ENCODE measurements at places on chromosomes 2 and 18.
A peak's percentile ranks its signal among the peaks of the same experiment; 100 is the strongest.

- DNase-seq = no peak
Measured at GRCh38 chr2:156797832-156798231, 361.7 kb downstream of the GPD2 start.

- DNase-seq = no peak
Measured at GRCh38 chr2:23916727-23917405, 10.1 kb downstream of the ATAD2B start.

DNA sequence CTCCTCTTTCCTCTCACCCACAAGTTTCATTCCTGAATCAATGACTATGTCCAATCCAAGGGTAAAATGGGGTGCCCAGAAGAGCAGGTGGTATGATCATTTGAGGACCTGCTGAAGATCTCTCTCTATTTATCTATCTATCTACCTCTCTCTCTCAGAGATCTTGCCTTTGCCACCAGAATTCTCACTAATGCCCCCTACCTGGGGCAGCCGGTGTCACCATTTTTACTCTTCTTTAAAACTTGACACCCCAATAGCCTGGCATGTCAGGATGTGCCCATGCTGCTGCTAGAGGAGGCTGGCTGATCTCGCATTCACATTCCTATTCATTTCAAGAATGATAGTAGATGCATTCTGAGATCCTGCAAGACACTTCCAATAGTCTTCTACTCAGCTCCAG is 24.3 kb upstream of the RPIA start:
- no peak for DNase-seq

DNA sequence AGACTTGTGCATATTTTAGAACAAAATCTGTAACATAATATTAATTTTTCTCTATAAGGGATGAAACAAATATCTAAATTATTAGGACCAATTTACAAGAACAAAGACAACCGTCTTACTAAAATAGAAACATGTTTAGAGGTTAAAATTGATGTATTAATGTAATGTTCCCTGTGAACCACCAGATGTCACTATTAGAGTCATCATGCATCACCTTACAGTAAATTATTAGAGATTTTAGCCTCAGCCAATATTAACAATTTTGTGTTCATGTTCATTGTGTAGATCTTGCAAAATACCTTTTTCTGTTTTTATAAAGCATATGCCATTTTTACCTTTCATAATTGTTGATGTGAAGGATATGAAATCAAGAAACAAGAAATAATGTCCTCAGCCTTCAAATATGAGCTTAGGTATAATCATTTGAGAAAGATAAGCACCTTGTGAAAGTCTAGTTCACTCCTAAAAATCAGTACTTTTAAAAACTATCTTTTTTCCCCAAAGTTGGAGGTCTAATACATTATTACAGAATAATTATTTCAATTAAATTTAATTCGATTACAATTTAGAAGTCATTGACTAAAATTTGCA is 344.3 kb upstream of the KCNH7 start:
- no peak for DNase-seq

DNA sequence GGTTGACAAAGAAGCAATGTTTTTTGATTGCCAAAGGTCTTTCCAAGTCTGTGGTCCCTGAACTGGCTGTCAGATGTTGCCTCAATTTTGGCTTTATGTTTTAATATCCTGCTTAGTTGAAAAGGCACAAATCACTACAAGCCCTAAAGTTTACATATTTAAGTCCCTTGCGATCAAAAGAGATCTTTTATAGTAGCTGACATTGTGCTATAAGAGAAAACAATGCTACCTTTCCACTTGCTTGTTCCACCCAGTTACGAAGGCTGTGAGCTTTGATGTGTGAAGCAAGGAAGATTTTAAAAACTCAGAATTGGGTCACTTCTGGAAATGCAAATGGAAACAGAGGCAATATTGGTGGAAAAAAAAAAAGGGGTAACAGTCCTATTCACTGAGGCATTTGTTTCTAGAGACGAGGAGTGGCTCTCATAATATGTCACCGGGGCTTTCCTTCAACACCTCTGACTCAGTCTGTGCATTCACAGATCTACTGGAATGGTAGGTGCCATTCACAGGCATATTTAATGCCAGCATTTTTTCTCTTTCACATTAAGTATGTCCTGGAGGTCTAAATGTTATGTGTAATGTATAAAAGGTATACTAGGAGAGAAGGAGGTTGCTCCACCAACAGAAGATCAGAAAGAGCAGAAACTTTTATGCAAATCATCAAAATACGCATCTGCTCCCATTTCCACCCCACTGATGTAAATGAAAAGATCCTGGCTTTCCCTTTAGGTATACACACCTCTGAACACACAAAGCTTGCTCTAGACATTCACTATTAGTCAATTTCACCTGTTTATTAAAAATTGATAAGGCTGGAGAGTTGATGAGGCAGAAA is 91.8 kb downstream of the TGIF1 start:
- DNase-seq = no peak

- no peak for DNase-seq
Measured at GRCh38 chr2:136015699-136016098, 30.3 kb upstream of the DARS1 start.

DNA sequence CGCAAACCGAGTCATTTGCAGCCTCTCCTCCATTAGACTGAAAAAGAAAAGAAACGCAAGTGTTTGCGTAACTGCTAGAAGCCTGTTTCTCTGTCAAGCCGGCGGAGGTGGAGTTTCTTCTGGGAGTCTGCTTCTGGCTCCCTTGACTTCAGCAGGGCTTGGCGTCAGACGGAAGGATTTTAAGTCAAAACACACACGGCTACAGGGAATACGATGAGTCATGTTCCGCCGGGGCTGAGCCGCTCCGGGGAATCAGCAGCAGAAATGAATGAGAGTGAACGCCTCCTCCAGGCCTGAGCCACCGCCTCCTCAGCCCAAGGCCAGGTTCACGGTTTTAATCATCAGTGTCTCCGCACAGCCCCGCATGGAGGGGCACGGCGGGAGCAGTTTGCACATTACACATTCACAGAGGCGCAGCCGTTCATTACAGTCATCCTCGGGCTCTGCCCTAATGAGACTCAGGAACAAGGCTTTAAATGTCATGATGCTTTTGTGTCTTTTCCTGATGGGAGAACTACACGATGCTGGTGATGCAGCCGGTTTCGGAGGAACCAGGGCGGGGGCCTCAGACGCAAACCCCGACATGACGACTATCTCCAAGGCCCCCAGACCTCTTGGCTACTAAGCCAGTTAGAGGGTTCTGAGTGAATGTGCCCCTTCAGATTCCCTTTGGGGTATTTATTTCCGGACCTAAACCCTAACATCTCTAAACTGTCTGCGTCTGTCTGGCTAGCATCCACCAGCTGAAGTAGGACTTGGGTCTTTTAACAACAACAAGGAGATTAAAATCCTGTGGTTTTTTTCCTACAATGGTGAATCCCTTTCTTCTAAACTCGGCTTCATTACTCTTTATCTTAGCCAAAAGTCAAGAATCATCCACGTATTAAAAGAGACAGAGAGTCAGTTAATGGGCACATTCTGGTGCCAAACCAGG is 11.1 kb upstream of the SCG2 start:
- peak; percentile 91 for DNase-seq

GRCh38 chr18:70994116-70994515 is 705.3 kb downstream of the SOCS6 start:
- no peak for DNase-seq

GRCh38 chr2:628651-629050 is 48.6 kb downstream of the TMEM18 start:
- DNase-seq = peak; percentile 56

DNA sequence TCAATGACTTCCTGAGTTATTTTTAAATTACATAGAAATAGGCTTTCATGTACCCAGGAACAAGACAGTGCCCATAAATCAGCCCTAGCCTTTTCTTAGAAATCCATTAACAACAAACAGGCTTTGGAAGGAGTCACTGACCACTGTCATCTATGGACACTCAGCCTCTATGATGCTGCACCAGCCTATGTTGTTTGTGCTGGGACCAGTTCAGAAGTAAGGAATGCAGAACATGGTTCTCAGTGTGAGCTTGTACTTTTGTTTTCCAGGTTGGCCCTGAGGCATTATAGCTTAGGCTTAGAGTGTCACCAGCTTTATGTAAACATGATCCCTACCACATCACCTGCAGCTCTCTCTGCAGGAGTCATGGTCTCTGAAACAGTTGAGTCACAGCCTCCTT is 335.7 kb upstream of the CDH7 start:
- peak; percentile 70 for DNase-seq

- DNase-seq = no peak
Measured at GRCh38 chr18:5534845-5535244, 9.0 kb downstream of the EPB41L3 start.

DNA sequence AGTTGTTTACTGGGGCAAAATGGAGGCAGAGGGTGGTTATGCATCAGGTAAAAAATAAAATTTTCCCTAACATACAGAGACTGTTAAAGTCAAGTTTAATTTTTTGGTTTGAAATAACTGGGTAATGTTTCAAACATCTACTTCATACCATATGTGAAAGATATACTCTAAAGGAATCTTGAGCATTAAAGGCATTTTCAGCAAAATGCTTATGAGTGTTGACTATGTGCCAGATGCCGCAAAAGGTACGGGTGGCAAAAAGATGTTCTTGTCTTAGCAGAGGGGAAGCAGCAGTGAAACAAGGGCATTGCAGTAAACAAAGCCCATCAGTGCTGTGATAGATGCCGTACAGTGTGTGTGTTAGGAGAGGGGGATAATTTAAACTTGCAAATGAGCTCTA is 263.1 kb upstream of the ID2 start:
- no peak for DNase-seq

DNA sequence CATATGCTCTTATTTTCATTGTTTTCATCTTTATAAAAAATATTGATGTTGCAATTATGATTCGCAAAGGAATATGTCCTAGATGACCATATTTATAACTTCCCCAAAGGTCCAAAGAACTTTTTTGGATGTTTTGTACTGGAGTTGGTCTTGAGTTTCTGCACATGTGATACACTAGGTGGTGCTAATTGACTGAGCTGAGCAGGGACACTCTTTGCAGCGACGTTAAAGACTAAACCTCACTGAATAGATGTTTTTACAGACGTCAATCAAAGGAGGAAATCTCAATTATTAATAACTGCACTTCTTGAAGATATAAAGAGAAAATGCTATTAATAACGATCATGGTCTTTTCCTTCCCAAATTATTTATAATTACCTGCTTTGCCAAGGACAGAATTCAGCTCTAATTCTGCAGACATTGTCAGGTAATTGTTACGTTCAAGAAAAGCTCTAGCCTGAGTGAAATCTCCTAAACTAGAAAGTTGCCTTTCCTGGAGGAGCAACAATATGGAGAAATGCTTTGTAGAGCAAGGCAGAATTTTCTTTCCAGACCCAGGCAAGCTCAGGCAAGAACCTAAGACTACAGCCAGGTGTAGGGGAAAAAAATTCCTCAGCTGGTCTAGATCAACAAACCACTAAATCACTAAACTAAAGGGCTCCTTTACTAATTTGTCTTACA is 119.3 kb upstream of the RBBP8 start:
- DNase-seq = no peak

- DNase-seq = no peak
Measured at GRCh38 chr2:190105554-190105953, 43.0 kb upstream of the MSTN start.

DNA sequence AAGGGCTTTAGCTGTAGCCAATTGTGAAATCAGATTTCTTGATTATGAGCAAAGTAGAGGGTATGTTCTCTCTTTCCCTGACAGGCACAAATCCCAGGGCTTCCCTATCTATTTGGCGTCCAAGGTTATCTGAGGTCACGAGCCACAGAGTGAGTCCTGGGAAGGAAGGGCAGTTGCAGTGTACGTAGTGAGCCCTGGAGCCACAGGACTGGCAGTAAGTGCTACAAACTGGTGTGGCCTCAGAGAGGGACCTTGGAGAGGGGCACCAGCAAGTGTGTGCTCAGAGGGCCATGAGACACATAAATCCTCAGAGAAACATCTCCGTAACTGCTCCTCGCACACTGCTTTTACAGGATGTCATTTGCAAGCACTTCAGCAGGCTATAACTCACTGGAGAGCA is 115.5 kb upstream of the SH3BP4 start:
- peak; percentile 53 for DNase-seq

DNA sequence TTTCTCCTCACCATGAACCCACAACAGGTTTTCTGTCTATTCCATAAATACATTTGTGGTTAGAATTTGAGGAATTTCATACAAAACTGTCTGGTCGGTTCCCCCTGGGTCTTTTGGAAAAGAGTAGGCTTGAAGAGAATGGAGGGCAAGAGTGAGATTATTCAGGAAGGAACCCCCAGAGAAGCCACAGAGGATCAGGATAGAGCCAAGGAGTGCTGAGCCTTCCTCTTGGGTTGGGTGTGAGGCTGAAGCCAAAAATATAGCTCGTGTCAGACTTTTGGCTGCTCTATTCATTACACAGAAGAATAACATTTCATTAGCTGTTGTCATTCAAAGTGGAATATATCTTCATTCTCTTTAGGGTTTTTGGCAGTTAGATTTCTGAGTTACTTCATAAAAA is 45.9 kb upstream of the YES1 start:
- no peak for DNase-seq

DNA sequence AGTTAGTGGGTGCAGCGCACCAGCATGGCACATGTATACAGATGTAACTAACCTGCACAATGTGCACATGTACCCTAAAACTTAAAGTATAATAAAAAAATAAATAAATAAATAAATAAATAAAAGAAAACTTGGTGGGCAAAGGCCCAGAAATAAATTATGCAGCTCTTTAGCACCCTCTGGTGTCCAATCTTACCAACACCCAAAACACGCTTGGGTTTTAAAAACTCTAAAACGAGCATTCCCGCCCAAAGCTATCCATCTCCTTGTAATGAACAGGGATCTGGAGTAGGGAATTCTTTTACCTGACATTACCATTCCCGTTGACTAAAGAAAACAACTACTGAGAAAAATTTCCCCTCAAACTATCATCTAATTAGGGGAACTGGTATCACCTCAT is 2005.9 kb upstream of the CELF4 start:
- peak; percentile 20 for DNase-seq

GRCh38 chr2:121103960-121104359 is 181.0 kb downstream of the TFCP2L1 start:
- DNase-seq = no peak

DNA sequence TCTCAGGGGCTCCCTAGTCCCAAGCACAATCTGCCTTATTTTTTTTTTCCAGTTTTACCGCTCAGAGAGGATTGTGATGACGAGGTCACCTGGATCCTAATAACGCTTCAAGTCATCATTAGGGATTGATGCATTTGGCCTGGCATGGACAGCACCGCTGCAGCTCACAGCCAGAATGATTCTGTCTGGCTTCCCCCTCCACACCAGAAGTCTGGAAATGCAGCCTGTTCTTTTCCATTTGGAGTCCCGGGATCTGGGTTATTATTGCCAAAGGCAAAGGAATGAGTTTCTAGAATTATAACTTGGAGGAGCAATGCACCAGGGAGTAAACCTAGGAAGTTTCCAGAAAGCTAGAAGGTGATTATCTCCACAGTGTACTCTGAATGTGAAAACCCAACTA is 81.1 kb upstream of the TAF1B start:
- no peak for DNase-seq

GRCh38 chr2:12694990-12695774 is 21.6 kb upstream of the TRIB2 start:
- DNase-seq = no peak

DNA sequence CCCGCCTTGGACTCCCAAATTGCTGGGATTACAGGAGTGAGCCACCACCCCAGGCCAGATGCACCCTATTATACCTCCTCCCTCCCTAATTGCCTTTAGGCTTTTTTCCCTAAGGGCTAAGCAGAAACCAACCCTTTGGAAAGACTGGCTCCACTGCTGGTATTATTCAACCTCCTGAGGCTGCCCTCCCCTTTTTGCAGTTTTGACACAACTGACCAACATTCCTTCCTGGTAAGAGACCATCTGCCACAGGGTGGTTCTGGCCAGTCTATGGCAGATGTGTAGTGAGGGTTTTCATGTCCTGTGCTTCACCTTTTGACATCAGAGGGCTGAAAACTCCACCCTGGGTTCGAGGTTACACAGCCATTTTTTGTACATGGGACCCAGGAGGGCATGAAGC is 1785.3 kb upstream of the CELF4 start:
- peak; percentile 62 for DNase-seq
